ENCODE measurements at places on chromosomes 11 and 22. TPM values are rescaled to one million over a fixed set of nuclear protein-coding genes. Genes with fewer than 3 reads are reported as not detected.
A peak's percentile ranks its signal among the peaks of the same experiment; 100 is the strongest.

GRCh38 chr11:43925932-43926505 lies 16.4 kb upstream of the C11orf96 start:
- DNase-seq, result peak; percentile 59

- DNase-seq, result no peak
Observed at GRCh38 chr11:6062691-6063358, 32.3 kb upstream of the OR56A1 start.

DNA sequence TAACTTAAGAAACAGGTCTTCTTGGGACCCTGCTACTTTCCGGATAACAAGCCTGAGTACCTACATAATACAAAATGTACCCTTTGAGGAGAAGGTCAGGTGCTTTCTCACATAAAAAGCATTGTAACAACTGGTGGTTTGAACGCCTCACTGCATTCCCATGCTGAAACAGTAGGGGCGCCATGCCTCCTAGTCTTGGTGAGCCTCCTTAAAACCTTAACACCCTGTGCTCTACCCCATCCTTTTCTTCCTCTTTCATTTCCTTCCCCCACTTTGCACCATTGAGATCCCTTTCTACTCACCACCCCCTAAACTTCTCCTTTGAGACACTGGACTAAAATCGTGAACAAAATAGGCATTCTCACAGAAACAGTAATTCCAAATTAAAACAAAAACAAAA lies 729.3 kb downstream of the NTM start:
- no peak for DNase-seq

GRCh38 chr11:134978388-134979088 lies 566.5 kb upstream of the B3GAT1 start:
- no peak for DNase-seq

DNA sequence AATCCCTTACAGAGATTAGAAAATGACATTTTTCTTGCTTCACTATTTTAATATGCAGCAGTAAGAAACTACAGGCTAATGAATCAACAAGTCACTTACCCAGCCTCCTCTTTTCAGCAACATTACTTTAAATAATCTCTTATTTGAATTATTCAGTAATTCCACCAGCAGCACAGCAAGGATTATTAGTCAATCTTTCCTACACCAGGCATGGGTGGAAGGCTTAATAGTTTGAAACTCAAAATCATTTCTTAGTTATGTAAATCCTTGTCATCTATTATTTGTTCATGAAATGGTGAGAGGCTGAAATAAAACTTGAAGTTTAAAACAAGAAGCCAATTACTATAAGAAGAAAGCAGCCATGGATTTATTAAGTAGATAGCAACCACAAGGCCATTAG lies 530.5 kb downstream of the KCNA4 start:
- DNase-seq, result no peak

DNA sequence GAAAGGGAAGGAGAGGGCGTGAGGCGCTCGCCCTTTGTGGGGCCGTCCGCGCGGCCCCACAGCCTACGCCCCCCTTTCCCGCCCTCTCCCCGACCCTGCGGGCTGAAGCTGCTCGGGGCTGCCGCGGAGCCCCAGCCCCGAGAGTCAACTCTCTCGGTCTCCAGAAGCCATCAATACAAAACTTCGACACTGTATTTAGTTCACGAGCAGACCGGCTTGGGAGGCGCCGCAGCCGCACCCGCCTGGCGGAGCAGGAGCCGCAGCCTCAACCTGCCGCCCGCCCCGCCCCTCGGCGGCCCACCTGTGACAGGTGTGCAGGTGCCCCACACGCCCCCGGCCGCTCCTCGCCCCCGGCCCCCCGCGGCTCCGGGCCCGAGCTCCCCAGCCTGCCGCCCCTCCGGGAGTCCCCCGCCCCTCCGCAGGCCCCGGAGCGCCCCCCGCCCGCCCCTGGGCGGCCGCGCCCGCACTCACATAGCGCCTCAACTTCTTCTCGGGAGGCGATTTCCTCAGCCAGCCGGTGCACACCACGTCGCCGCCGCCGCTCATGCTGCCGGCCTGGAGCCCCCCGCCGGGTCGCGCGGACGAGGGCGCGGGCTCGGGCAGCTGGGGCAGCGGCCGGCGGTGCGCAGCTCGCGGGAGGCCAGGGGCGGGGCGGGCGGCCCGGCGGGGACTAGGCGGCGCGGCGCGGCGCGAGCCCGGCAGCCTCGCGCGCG lies at the start of gene GAB2:
GAB2 (minus strand) TSS at position 646 of the 713 bp plus-strand sequence; CDS start at position 546, 100 bp downstream.
- DNase-seq, result no peak

DNA sequence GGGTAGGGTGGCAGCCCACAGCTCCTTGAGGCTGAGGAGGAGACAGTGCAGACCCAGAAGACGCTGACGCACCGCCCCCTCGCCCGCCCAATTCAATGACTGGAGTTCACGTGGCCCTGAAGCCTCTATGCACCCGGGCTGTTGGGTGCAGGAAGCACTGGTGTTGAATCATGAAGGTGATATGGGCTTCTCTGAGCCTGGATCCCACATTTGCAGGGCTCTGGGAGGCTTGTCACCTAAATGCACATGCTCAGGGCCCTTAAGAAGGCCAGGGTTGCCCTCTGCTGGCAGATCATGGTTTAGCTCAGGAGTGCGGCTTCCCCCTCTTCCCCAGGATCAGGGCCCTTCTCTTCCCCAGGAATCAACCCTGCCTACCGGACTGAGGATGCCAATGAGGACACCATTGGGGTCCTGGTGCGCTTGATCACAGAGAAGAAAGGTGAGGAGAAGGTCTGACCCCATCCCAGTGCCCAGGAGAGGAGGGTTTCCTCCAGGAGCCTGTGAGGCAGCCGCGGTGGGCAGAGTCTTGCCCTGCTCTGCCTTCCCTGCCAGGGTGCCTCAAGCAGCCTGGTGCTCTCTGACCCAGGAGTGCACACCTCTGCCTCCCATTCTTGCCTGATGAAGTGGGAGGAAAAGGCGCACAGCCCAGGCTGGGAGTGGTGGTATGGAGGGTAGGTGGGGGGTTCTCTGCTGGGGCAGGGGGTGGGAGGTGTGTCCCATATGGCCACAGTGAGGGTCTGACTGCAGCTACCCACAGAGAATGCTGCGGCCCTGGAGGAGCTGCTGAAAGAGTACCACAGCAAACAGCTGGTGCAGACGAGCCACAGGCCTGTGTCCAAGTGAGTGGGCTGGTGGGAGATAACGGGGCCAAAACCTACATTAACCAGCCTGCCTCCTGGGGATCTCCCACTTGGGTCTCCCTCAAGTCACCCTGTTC lies 17.5 kb downstream of the RELT start:
- peak; percentile 87 for DNase-seq

GRCh38 chr11:3824714-3825472 lies 15.9 kb downstream of the RHOG start:
- DNase-seq, result peak; percentile 78

GRCh38 chr11:69489746-69490365 lies 8.4 kb downstream of the LINC01488 start:
- DNase-seq, result peak; percentile 31

- DNase-seq, result no peak
Observed at GRCh38 chr11:47438721-47439120, 10.2 kb downstream of the RAPSN start.

GRCh38 chr11:71154261-71154805 lies 98.0 kb downstream of the SHANK2 start:
- no peak for DNase-seq

- no peak for DNase-seq
Observed at GRCh38 chr22:46219636-46220035, 30.5 kb downstream of the CDPF1 start.

DNA sequence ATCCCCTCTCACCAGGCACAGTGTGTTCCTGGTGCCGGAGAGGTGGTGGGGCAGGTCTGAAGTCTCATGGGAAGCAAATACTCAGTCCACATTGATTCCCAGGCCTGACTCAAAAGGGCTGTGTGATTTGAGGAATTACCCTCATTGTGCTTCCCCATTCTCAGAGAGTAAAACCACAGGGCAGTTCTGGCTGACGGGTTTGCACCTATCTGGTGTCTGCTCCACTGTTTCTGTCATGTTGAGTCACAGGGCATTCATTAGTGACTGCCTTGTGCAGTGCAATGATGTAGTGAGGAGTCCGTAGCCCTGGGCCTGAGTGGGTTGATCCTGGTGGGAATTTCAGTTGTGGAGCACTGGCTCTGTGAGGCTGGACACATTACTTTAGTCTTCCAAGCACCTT lies 85.2 kb upstream of the ARHGAP20 start:
- DNase-seq, result no peak

GRCh38 chr11:116579031-116579653 lies 193.6 kb downstream of the BUD13 start:
- DNase-seq, result no peak

DNA sequence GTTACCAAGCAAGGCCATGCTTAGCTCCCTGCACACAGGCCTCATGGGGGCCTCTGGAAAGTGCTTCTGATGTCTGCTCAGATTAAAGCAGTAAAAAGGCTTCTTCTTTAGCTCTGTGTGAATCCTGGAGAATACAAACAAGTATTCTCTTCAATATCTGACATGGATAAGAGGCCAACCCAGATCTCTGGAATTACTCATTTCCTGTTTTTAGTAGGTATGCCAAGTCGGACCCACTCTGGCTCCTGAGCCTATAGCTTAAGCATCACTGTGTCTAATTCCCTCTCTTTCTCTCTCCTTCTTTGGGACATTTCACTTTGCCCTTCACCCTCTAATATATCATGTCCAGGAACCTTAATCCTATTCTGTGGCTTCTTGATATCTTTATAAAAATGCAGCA lies 529.6 kb upstream of the CCDC90B start:
- DNase-seq, result no peak

- DNase-seq, result peak; percentile 49
Observed at GRCh38 chr22:21865041-21865440, 2.4 kb downstream of the MAPK1 start.

GRCh38 chr11:119797736-119798135 lies 68.7 kb upstream of the NECTIN1 start:
- no peak for DNase-seq

Gene OR2AG1
- not detected for total RNA-seq

Gene CCDC157
- 0.50 TPM for total RNA-seq

Gene NELL1
- not detected for total RNA-seq

Gene GP1BB
- not detected for total RNA-seq

Gene SLC5A12
- not detected for total RNA-seq
